ENCODE measurements at places on chromosomes 6 and 20. TPM values are rescaled to one million over a fixed set of nuclear protein-coding genes. Genes with fewer than 3 reads are reported as not detected.

GRCh38 chr6:147717991-147718390, 209.5 kb downstream of the SAMD5 start:
- no peaks in the 10 kb centered on the region for H3K4me1 ChIP-seq
- H3K27ac ChIP-seq, result no peak overlapping the region
- no peak overlapping the region for H3K4me3 ChIP-seq
- H3K36me3 ChIP-seq, result no peaks in the 10 kb centered on the region
- H3K27me3 ChIP-seq, result no peaks in the 10 kb centered on the region

GRCh38 chr6:169905041-169905807, 153.8 kb downstream of the ERMARD start:
- H3K27me3 ChIP-seq, result no peaks in the 10 kb centered on the region
- no peak overlapping the region for H3K27ac ChIP-seq
- H3K4me3 ChIP-seq, result no peak overlapping the region
- DNase-seq, result no peak
- no peaks in the 10 kb centered on the region for H3K36me3 ChIP-seq

- H3K27ac ChIP-seq, result no peak overlapping the region
- H3K27me3 ChIP-seq, result no peaks in the 10 kb centered on the region
- H3K4me1 ChIP-seq, result no peaks in the 10 kb centered on the region
- H3K4me3 ChIP-seq, result no peak overlapping the region
- H3K36me3 ChIP-seq, result no peaks in the 10 kb centered on the region
- DNase-seq, result no peak
These were observed 528.2 kb upstream of the MARCKS start for GRCh38 chr6:113328886-113329381.

DNA sequence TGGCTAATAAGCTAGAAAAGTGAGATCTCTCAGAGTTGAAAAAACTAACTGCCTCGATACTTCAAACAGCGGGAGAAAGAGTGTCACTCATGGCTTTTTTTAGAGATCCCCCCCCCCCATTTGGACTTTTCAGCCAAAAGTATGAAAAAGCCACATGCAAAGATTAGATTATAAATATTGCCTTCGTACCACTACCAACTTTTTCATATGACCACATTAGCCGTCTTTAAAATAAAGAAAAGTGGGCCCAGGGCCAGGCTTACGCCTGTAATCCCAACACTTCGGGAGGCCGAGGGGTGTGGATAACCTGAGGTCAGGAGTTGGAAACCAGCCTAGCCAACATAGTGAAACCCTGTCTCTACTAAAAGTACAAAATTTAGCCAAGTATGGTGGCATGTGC, 4.4 kb downstream of the PGK2 start:
- no peak overlapping the region for H3K4me3 ChIP-seq
- no peaks in the 10 kb centered on the region for H3K4me1 ChIP-seq
- no peaks in the 10 kb centered on the region for H3K36me3 ChIP-seq

DNA sequence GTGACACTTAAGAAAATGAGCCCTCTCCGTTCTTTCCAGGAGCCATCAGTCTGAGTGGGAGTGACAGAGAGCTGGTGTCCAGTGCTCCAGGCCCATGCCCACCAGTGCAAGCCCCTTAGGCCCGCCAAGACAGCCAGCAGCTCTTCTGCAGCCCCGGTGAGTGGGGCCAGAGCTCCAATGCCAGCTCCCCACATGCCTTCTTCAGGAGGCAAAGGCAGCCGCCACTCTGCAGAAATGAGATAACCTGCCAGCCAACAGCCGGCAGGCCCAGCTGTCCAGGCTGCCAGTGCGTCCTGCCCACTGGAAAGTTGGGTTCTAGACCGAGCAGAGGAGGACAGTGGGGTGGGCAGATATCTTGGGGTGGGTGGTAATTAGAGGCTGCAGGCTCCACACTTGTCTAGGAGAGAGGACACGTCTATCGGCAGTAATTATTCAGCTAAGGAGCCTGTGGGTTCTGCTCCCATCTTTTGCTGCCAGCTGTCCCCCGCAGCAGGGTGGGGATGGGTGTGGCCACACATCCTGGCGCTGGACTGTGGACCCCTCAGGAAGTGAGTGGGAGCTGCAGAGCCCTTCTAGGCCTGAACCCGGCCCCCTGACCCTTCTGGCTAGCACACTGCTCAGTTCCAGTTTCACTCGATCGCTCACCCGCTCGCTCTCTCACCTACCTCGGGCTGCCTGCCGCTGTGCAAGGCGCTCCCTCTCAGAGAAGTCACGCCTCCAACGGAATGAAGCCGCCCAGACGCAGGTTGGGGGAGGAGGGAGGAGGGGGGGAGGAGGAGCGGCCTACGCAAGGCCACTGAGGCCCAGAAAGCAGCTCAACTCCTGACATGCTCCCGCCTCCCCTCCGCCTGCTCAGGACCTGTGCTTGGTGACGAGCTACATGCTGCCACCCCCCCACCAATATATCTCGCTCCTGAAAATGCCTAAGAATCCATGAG, 3.6 kb downstream of the GRM4 start:
- peaks cover 8% of the 10 kb centered on the region for H3K27me3 ChIP-seq
- no peaks in the 10 kb centered on the region for H3K36me3 ChIP-seq
- H3K27ac ChIP-seq, result no peak overlapping the region
- H3K4me1 ChIP-seq, result peaks cover 18% of the 10 kb centered on the region
- no peak for DNase-seq

- peaks cover 28% of the 10 kb centered on the region for H3K36me3 ChIP-seq
- no peak overlapping the region for H3K4me3 ChIP-seq
- DNase-seq, result no peak
- H3K27ac ChIP-seq, result no peak overlapping the region
- H3K4me1 ChIP-seq, result peaks cover 9% of the 10 kb centered on the region
- H3K27me3 ChIP-seq, result no peaks in the 10 kb centered on the region
These were observed 5.5 kb downstream of the SNRPB start for GRCh38 chr20:2465100-2465499.

DNA sequence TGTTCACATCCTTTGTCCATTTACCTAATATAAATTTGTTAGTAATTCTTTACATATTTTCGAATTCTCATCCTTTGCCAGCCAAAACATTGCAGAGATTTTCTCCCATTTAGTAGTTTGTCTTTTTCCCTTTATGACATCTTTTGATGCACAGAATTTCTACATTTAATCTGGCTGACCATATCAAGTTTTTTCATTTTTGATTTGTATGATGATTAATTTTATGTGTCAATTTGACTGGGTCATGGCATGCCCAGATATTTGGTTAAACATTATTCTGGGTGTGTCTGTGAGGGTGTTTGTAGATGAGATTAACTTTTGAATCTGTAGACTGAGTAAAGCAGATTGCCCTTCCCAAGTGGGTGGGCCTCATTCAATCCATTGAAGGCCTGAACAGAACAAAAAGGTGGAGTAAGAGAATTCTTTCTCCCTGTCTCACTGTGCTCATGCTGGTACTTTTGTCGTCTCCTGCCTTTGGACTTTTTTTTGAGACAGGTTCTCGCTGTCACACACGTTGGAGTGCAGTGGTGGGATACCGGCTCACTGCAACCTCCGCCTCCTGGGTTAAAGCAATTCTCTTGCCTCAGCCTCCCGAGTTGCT, 72.1 kb upstream of the EPB41L1 start:
- DNase-seq, result no peak
- H3K4me3 ChIP-seq, result no peak overlapping the region
- H3K27ac ChIP-seq, result no peak overlapping the region

DNA sequence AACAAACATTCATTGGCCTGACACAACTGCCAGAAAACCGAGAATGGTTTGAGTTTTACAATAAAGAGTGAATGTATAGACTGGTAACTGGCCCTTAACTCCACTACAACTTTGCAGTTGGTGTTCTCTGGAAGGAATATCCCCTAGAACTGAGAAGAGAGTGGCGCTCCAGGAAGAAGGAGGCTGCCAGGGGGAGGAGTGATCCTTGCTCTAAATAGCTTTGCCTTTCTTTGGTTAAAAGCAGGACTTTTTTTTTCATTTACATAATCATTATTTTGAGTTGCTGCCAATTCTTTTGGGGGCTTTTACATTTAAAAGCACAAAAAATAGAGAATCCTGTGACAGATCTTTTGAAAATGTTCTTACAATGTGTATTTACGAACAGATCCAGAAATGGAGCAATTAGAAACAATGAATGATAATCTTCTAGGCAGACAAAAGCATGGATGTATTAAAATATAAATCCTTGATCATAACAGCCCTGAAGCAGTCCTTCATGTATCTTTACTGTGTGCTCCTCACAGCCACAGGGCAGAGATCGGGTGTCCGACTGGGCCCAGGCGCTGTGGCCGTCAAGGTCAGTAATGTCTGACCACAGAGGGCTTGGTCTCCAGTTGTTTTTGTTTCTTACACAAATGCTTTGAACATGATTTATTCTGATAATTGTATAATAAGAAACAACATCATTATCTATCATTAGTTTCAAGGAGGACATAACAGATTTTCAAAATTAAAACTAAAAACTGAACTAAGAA, 612.2 kb downstream of the HDGFL1 start:
- H3K36me3 ChIP-seq, result no peaks in the 10 kb centered on the region
- no peak overlapping the region for H3K27ac ChIP-seq
- no peaks in the 10 kb centered on the region for H3K4me1 ChIP-seq
- H3K4me3 ChIP-seq, result no peak overlapping the region

DNA sequence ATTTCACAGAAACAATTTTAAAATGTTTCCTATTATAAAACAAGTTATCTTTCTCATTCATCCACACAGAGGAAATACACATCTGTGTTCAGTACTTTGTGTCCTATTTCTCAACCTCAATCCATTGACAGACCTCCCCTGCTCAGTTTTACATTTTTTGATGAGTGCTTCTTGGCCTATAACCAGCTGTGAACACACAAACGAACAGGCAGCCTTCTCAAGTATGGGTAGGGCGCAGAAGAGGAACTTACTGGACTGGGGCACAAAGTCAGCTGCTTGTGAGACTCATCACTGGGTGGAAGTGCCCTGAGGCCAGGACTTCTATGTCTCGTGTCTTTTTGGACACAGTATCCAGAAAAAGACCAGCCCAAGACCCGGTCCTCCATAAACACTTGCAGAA, 2.8 kb downstream of the RPS6KA2 start:
- peak; percentile 44 for DNase-seq
- H3K4me3 ChIP-seq, result no peak overlapping the region
- H3K27me3 ChIP-seq, result no peaks in the 10 kb centered on the region
- H3K4me1 ChIP-seq, result peaks cover 9% of the 10 kb centered on the region
- no peaks in the 10 kb centered on the region for H3K36me3 ChIP-seq

GRCh38 chr6:109351231-109352130, 30.8 kb downstream of the CD164 start:
- H3K4me3 ChIP-seq, result no peak overlapping the region
- H3K4me1 ChIP-seq, result no peaks in the 10 kb centered on the region
- H3K27me3 ChIP-seq, result no peaks in the 10 kb centered on the region
- H3K36me3 ChIP-seq, result no peaks in the 10 kb centered on the region

GRCh38 chr6:20924911-20925543, 390.8 kb downstream of the CDKAL1 start:
- no peaks in the 10 kb centered on the region for H3K4me1 ChIP-seq
- H3K4me3 ChIP-seq, result no peak overlapping the region
- H3K27me3 ChIP-seq, result no peaks in the 10 kb centered on the region
- DNase-seq, result no peak
- H3K27ac ChIP-seq, result no peak overlapping the region

DNA sequence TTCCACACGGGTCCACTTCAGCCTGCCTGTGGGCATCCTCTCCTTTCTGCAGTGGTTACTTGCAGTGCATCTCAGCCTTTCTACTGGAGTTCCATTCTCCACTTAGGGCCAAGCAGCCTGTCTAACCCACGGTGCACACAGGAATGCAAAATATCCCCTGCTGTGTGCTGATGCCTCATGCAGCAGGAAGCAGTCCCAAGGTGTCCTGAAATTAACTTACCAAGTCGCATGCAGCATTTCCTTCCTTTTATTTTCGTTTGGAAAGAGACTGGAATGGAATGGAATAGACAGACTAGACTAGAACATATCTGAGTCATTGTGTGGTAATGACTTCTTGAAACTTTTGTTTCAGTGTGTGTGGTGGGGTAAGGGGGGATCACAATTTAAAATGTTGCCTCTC, 25.9 kb upstream of the FOXQ1 start:
- no peaks in the 10 kb centered on the region for H3K27me3 ChIP-seq
- no peak for DNase-seq

DNA sequence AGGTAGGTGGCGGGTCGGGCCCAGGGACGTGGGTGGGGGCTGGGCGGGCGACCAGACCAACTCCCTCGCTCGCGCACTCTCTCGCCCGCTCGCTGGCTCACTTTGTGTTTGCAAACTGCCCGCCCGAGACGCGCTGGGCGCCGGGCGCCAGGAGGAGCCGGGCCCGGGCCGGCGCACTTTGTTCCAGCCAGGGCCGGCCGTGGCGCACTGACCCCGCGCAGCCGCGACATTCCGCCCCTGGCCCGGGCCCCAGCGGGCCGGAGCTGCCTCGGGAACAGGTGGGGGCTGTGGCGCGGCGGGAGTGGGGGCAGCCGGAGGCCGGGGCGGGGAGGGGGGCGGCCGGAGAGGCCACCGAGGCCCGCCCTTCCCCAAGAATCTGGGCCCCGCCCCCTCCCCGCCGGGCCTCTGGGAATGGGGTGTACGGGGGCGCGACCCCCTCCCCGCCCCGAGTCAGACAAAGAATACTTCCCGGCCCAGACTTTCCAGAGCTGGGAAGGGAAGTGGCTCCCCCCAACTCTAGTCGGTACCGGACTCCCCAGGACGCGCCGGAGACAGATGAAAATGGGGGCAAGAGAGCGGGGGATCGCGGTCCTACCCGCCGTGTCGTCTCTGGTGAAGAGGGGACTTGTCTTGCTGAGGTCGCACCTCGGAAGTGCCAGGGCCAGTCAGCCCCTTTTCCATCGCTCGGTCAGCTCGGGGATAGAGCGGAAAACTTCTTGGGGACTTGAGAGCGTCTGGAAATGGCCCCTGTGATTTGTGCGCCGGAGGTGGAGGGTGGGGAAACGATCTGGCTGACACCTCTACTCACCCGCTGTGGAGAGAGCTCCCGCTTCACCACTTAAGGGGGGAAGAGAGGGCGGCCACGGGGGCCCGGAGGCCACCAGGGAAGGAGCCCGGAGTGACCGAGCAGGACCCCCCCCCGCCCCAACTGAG, 951 bp downstream of the FOXP4 start:
- H3K4me3 ChIP-seq, result peak overlapping the region; percentile 59
- H3K4me1 ChIP-seq, result peaks cover 3% of the 10 kb centered on the region
- peak overlapping the region; percentile 86 for H3K27ac ChIP-seq
- H3K36me3 ChIP-seq, result peaks cover 3% of the 10 kb centered on the region

GRCh38 chr6:14593286-14593685, 475.7 kb downstream of the CD83 start:
- H3K27me3 ChIP-seq, result no peaks in the 10 kb centered on the region
- peaks cover 4% of the 10 kb centered on the region for H3K4me1 ChIP-seq
- H3K36me3 ChIP-seq, result no peaks in the 10 kb centered on the region
- DNase-seq, result no peak
- H3K27ac ChIP-seq, result no peak overlapping the region
- H3K4me3 ChIP-seq, result no peak overlapping the region

DNA sequence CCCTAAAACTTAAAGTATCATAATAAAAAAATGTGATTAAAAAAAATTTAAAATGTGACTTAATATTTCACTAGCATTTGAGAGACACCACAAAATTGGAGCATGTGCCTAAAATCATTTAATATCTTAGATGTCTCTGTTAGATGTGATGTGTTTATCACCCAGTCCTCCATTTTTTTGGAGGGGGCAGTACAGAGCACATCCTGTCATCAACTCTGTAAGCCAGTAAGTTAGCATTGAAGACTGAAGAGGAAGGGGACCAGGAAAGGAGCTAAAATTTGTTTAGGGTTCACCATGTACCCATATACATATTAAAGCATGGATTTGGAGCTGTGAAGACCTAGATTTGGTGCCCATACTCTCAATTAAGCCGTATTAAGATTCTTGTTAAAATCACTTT, 30.7 kb upstream of the ADIG start:
- H3K27ac ChIP-seq, result no peak overlapping the region
- DNase-seq, result no peak
- no peaks in the 10 kb centered on the region for H3K27me3 ChIP-seq
- peaks cover under 1% of the 10 kb centered on the region for H3K4me1 ChIP-seq
- H3K4me3 ChIP-seq, result no peak overlapping the region
- H3K36me3 ChIP-seq, result no peaks in the 10 kb centered on the region

Gene SSTR4
- not detected for total RNA-seq

Gene KHDC1L
- total RNA-seq, result 4.7 TPM

Gene SLC32A1
- total RNA-seq, result not detected

Gene SLC2A10
- 49.8 TPM for total RNA-seq

Gene DSE
- 15.8 TPM for total RNA-seq

Gene RIPOR2
- 23.7 TPM for total RNA-seq

Gene PRPF6
- total RNA-seq, result 99.6 TPM
